ENCODE measurements at places on chromosomes 2 and 18.

DNA sequence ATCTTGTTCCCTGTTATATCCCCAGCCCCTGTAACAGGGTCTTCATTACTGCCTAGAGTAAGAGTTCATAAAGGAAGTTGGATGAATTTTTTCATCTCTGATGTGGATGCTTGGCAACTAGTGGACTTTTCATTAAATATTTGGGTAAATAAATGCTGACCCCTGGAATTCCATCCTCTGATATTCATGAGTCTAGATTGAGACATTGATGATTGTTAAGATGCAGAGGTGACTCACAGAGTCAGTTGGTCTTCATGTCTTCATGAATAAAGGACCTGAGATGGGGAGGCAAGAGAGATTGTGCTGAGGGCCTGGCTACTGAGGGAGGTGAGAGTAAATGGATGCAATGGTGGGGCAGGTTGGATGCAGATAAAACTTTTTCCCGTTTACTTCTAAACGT is 132.7 kb upstream of the NT5C1B start:
- no peak for DNase-seq

- DNase-seq = no peak
These were observed 247.5 kb downstream of the DYSF start for GRCh38 chr2:71700658-71701397.

DNA sequence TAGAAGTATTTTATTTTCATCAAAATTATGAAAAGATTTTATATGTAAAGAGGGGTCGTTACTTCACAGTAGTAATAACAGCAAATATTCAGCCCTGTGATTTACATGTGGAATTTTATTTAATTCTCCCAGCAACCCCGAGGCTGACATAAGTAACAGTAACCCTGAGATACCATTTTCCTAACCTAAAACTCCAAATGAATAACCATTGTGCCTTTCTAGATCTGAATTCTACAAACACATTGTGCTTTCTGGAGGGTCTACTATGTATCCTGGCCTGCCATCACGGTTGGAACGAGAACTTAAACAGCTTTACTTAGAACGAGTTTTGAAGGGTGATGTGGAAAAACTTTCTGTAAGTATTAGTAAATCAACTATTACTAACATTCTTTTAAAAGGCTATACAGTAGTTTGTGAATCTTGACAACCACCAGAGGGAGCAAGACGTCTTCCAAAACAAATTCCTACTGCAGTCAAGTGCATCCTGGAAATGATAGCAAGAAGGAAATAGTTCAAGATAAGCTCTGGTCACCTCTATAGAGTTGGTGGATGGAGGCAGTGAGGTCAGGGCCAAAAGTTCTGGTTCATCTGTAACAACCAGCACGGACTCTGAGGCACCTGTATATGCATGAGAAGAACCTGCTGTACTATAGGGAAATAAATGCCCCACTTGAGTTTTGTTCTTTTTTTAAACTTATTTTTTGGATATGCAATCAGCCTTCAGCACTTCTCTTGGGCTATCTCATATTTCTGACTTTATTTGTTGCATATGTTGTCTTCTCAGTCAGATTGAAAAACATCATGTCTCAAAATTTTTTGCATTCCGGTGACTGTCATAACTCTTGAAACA is 37.4 kb downstream of the ACTR2 start:
- DNase-seq = peak; percentile 24

- DNase-seq = no peak
These were observed 3031.0 kb upstream of the TEKT4 start for GRCh38 chr2:91839904-91840868.

DNA sequence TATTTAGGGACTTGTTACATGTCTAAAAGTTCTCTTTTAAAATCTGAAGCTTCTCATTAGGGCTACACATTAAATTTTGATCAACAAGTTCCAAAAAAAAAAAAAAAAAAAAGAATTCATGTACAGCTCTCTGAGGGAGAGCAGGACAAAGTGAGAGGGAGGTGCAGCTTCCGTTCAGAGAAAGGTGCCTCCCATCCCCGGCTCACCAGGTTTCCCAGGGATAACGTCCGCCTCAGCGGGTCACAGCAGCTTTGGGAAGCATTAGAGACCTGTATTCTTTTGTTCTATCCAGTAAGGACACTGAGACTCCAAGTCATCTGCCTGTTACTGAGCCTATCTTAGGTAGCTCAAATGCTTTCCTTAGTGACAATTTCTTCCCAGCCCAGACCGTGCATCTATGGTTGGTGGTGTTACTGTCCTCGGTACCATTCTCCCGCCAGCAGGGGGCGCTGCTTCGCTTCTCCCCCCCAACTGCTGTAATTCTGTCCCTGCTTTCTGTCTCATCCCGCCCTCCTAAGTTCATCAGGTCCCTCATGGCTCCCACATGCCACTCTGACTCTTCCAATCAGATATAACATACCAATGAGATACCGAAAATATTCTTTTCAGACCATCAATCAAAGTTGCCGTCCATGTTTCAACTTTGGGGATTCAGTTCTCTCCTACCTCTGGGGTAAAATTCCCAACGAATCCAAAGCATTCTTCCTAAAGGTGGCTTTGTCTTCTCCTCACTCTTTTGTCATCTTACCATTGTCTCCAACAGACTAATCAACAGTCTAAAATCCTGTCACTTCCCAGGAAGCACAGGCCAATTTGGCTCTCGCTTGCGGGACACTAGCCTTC is 466.5 kb downstream of the METTL4 start:
- peak; percentile 59 for DNase-seq

DNA sequence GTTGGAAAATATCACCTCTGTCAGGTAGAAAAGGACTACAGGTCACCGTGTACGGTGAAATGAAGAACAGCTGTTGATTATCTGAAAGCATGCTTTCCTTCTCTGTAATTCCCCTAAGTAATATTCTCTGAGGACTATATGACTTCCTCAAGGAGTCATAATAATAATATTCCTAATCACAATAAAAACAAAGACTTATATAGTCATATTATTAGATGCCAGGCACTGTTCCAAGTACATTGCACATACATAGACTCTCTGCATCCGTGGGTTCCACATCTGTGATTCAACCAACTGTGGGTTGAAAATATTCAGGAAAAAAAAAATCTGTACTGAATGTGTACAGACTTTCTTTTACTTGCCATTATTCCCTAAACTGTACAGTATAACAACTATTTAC is 512.4 kb upstream of the ID2 start:
- DNase-seq = no peak

Measured in germinal center (tissue), 1 donor.